ENCODE measurements at places on chromosomes 16 and 17.

DNA sequence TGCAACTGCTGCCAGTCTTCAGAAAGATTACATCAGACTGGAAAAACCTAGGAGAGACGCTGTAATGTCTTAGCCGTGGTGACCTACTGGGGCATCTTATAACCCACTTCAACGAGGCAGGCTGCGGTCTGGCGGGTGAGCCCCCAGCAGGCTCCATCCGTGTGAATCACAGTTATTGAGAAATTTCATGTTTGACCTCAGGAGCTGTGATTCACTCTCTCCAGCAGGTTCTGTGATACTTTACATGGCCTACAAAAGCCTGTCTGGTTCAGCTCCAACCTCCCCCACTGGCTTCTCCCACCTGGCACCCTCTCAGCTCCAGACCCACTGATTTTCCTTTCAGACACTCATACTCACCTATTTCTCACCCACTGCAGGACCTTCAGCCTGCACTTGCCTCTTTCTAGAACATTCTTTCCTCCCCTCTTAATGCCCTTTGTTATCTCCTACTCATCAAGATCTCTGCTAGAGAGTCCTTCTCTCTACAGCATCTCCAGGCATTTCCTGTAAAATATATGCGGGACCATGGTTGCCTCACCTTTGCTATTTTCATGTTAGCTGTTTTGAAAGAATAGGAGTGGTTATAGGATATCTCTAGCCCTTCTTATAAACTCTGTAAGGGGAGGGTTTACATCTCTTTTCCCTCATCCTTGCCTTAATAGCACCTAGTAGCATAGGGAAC is 227.9 kb downstream of the MAF start:
- no peak for DNase-seq

- peak; percentile 87 for DNase-seq
Observed at GRCh38 chr16:67884684-67885083, at the start of gene NRN1L. NRN1L (plus strand) TSS chr16:67884885; CDS start chr16:67884904, 19 bp downstream.

GRCh38 chr16:53549970-53550690 is 47.1 kb upstream of the AKTIP start:
- DNase-seq: peak; percentile 53

DNA sequence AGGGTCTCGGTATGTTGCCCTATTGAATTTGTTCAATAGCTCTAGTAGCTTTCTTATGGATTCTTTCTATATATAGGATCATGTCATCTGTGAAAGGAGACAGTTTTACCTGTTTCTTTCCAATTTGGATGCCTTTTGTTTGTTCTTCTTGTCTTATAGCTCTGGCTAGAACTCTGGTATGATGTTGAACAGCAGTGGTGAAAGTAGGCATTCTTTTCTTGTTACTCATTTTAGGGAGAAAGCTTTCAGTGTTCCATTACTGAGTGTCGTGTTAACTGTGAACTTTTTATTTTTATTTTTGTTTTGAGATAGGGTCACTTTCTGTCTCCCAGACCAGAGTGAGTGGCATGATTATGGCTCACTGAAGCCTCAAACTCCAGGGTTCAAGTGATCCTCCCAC is 21.2 kb downstream of the EFCAB5 start:
- no peak for DNase-seq

DNA sequence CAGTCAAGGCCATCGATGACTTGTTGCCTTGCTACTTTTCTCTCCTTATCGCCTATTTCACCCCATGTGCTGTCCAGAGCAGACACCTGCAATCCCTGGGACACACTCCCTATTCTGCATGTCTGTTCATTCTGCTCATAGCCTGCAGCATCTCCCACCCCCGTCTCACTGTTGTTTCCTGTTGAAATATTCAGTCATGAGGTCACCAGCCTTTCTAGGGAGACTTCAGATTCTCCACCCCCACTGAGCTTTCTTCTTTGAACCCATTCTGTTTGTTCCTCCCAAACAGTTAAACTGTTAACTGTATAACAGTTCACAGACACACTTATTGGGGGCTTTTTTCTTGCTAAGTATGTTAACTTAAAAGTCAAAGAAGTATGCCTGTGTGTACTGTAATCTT is 94.4 kb downstream of the AATF start:
- DNase-seq: no peak

GRCh38 chr16:81450783-81451491 is 6.3 kb downstream of the CMIP start:
- no peak for DNase-seq

- peak; percentile 70 for DNase-seq
Observed at GRCh38 chr16:28925386-28926228, 569 bp upstream of the RABEP2 start.

DNA sequence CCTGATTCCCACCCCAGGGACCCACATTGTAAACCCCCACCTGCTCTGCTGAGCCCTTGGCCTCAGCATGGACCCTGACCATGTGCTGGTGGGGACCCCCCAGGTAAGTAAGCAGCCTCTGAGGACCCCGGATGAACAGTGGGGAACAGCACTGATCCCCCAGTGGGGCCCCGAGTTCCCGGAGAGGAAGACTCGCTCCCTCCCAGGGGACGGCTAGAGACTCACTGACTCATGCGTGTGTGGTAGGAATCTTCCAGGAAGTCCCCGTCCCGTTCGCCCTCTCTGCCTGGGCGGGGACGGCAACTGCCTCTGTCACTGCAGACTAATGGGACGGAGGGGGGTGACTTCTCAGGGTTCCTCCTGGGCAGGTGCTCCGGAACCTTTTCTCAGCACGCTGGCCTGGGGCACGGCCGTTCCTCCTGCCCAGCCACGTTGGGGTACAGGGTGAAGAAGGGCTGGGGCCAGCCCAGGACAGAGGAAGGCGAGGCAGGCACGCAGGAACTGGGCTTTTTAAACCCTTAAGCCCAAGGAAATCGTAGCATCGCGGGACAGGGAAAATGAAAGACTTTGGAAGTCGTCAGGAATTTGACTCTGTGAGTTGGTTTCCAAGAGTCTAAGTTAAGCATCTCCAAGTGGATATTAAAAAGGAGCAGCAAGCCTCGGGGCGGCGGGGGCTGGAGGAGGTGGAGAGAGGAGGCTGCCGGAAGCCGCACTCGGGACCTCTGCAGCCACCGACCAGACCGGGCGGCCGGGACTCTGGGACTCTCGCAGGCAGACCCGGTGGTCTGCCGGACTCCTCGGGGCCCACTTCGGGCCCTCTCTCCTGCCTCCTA is 178.7 kb downstream of the SEC14L1 start:
- DNase-seq: no peak

- no peak for DNase-seq
Observed at GRCh38 chr17:59825533-59826322, 67.0 kb downstream of the TUBD1 start.

DNA sequence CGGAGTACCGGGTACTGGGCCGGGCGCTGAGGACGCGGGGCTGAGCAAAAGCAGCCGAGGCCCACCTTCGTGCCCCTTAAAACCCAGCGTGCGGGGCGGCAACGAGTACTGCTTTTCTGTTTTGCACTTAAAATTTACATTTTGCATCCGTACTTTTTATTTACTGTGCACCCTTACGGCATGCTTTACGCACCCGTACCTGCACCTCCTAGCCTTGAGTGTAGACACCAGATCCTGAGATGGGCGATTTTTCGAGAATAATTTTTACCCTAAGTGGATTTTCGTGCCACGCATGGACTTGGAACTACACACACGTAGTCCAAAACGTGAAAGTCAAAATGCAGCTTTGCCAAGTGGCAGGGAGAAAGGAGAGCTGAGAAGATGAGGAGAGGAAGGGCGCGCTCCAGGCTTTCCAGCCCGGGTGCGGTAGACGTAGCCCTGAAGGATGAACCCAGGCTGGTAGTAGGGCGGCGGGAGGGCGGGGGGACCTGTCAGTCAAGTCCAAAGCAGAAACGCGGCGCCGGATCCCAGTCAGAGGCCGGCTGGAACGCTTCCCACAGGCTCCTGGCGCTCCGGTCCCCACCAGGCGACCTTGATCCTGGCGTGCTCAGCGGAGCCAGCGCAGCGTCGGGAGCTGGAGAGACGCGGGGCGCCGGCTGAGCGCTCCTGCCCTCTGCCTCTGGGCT is 1.2 kb upstream of the CBLN1 start:
- no peak for DNase-seq

GRCh38 chr16:57748596-57748995 is 13.0 kb downstream of the KATNB1 start:
- no peak for DNase-seq

- DNase-seq: no peak
Observed at GRCh38 chr16:68834550-68834949, 8.8 kb upstream of the TANGO6 start.

DNA sequence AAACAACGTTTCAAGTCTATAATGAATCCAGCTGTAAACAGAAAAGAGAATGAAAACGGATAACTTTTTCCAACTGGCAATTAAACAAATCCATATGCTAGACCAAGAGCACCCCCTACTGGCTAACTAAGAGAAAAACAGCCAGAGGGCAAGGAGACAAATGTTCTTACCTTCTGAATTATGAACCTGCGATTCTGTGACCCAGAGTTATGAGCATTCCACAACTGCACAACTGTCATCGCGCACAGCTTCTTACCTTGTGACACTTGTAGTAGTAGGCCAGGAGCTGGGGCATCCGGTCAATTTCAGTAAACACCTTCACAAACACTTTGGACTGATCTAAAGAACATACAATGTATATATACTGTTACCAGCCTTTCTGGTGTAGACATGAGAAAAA is 18.6 kb downstream of the COG7 start:
- peak; percentile 0 for DNase-seq

DNA sequence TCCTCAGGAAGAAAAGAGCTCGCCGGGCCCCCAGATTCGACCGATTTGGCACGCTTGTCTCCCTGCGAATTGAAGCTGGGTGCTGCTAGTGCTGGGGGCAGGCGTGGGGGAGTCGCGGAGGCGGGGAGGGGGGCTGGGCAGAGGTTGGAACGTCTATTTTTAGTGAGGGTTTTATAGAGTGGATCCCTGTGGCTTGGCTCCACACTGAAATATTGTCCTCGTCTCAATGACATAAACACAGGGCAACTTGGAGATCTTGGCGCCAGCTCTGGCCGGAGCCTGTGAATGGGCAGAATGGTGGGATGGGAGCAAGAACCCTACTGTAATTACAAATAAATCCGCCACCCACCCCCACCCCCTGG is 15.7 kb upstream of the NOG start:
- no peak for DNase-seq

DNA sequence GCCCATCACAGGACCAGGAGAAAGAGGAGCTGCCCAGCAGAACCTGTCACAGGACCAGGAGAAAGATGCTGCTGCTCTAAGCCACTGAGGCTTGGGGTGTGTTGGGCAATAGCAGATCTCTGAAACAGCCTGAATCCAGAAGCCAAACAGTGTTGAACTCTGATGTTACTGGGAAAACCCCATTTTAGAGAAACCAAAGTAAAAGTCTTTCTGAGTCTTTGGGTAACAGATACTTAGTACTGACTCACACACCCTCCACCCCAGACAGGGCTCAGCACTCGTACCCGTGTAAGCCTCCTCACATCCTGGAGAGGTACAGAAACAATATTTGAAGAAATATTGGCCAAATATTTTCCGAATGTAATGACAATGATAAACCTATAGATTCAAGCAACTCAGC is 82.8 kb upstream of the GNG13 start:
- no peak for DNase-seq

GRCh38 chr17:75875182-75875939 is 3.0 kb downstream of the TRIM47 start:
- DNase-seq: no peak

GRCh38 chr16:84898447-84898846 is 78.7 kb downstream of the CRISPLD2 start:
- no peak for DNase-seq

DNA sequence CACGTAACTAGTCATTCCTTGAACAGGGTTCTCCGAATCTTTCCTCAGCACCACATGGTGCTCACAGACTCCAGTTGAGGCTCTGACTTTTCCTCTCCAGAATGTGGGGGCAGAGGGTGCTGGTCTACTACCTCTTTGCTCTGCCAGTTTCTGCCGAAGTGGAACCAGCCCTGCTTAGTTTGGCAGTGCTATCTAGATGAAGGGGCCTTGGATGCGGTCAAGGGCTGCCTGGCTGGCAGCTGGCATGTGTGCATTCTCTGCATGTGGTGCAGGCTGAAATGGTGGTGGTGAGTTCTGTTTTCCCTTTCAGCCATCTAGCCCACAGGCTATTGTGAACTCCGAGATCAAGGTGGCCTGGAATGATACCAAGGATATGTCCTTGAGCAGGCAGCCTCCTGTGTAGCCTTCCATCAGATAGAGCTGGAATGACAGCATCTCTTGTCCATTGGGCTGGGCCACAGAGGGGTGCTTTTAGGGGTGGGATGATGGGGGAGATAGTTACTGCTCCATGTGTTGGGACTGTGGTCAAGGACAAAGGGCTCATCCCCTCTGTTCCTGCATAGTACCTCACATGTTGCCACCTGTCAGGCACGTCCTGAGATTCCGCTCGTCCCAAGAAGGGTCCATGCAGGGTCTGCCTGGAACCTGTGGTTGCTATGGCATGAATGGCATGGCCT is 2.0 kb downstream of the DYNLL2 start:
- DNase-seq: no peak

GRCh38 chr17:51706093-51706492 is 445.7 kb downstream of the UTP18 start:
- DNase-seq: no peak

DNA sequence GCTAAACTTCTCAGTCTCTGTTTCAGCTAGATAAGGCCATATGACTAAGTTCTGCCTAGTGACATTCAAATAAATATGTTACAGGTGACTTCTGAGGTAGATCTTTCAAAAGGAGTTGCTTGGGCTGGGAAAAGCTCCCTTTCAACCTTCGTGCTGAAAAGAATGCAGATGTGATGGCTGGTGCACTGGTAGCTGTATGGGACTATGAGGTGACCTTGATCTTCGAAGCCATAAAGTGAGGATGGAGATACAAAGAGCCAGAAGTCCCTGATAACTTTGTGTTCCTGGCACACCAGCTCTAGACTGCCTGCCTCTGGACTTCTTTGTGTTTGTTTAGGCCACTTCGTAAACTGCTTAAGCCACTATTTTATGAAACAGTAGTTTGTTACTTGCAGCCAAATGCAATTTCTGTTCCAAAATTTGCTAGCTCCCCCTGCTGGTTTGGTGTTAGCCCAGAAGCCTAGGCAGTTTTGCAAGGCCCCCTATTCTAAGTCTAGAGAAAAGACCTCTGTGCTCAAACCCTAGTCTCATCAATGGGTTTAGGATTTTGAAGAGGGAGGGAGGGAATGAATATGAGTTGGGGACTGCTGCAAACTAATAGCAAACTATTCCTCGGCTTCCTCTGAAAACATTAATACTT is 23.3 kb upstream of the ERCC4 start:
- no peak for DNase-seq

- no peak for DNase-seq
Observed at GRCh38 chr16:47416869-47417268, 44.0 kb downstream of the ITFG1 start.

GRCh38 chr17:16980813-16981731 is 9.2 kb upstream of the TNFRSF13B start:
- DNase-seq: no peak

- no peak for DNase-seq
Observed at GRCh38 chr17:61136296-61136695, 263.3 kb upstream of the TBX2 start.

GRCh38 chr16:19842426-19843157 is 42.1 kb downstream of the GPRC5B start:
- no peak for DNase-seq
